ENCODE measurements at places on chromosomes 7 and 10.

GRCh38 chr10:129353101-129353500 lies 113.9 kb upstream of the MGMT start:
- DNase-seq: no peak

GRCh38 chr7:96739609-96740008 lies 30.0 kb upstream of the SEM1 start:
- peak; percentile 30 for DNase-seq

DNA sequence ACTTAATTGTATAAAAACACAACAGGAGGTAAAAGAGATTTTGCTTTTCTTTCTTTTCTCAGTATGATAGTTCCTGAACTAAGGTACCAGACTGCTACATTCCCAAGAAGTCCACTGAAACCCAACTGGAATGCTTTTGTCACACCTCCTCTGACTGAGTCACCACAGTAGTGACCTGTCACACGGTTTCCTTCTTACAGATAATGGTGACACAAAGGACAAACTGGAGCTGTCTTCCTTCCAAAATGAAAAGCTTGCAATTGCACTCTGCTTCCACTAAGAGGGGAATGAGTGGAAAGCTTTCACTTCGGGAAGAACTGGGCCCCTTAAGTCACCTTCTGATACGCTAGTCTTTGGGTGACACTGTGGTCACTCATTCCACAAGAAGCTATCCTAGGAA lies 122.2 kb downstream of the KMT2E start:
- DNase-seq: no peak

DNA sequence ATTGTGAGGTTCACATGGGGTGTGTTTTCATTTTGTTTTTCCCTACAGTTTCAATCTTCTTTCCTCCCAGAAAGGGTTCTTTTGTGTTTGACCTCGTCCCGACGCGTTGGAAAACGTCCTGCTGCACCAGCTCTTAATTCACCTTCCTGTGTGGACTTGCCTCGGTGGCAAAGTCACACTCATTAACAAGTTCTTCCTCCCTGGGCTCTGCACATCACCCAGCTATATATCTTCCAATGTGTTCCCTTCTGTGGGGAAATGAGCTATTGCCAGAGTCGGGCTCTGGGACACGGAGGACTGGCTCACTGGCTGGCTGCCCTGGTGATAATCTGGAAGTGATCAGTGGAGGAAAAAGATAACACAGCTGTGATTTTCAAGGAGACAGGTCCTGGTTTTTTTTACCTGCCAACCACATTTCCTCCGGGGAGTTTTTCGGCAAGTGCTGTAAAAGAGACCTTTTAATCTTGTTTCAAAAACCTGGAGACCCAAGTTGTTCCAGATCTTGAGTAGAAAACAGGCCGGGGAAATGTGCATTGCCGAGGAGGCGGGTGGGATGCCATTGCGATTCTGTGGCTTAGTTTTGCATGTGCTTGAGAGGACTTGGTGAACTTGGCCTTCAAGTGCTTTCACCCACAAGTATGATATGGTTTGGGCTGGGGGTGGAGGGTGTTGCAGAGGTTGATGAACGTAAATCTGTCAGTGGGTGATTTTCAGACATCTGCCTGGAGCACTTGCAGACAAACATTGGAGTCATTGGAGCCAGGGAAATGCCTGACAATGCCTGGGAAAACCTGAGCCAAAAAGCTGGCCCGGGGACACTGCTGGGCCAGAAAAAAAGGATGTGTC lies 96.5 kb upstream of the CREB5 start:
- DNase-seq: no peak

DNA sequence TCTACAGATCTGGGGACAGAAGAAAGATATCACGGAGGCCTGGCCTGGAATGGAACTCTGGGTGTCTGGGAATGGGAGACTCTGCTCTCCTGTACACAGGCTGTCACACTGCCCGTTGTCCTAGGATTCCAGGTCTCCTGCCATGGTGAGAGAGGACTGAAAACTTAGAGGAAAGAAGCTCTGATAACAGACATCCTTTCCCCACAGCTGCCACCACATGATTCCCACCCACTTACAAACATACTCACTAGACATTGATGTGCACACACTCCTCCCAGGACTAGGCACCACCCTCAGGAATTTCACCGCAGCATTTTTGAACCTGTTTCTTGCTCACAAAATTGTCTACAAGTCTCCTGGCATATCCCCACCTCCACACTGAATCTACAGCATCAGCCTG lies 5.7 kb downstream of the ZNF92 start:
- DNase-seq: no peak

DNA sequence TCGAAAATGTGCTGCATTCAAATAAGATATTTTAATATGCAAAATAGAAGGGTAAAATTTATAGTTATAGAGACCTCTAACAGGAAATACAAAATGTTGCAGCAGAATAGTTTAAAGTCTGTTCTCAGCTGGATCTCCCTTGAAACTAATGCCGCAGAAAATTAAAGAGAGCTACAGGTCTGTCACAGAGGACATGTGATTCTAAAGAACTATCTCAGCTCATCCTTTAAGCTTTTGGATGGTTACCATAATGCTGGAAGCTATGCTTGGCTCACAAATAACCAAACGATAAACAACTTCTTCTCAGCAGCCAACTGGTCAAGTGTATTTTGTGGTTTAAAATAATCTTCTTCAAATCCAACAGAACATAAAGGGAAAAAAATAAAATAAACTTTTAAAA lies 353.0 kb downstream of the PARD3 start:
- no peak for DNase-seq

DNA sequence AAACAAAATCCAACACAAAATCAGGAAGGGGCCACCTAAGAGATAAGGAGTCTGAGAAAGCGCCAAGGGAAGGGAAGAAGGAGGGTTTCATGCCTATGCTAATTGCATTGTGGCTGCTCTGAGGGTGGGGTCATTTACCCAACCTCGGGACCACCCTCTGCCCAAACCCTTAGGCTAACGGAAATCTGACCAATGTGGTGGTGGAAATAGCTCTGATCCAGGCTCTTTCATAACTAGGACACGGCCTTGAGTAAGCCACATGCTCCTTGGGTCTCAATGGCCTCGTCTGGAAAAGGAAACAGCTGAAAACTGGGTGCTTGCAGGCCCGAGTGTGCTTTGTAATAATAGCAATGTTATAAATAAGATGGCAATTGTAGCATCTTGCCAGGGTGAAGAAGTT lies 14.9 kb upstream of the SRGN start:
- no peak for DNase-seq
